ENCODE measurements at places on chromosomes 6 and 20.

GRCh38 chr6:81307651-81308214 lies 444.7 kb downstream of the TENT5A start:
- no peak for DNase-seq

DNA sequence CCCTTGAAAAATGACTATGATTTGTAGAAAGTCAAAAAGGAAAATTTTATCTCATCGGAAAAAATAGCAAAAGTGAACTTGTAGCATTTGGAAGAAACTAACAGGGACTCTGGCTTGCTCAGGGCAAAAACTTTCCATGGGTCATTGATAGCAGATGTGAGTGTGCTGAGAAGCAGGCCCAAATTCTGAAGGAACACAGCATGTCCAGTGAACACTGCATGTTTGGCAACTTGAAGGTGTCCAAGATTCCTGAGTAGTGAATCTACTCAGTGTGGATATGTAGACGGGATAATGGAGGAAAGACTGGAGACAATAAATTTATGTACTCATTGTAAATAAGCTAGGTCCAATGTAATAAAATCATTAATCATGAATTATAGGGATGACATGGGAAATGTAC lies 8.2 kb downstream of the SLC17A2 start:
- no peak for DNase-seq

DNA sequence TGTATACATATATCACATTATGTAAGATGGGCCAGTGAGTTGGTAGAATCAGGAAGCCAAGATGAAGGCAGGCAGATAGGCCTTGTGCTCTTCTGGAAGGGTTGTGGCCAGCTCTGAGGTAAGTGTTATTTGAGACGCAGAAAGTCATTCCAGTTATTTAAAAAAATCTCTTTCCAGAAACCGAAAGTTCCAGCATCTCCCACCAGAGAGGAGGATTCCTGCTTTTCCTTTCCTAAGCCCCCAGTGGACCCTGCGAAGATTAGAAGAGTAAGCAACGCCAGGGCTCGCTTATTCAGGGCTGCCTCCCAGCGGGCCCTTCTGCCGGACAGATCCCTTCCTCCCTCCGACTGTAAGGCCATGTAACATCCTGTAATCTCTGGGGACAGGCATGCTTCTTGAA lies 20.4 kb downstream of the ARMC2 start:
- DNase-seq: no peak

DNA sequence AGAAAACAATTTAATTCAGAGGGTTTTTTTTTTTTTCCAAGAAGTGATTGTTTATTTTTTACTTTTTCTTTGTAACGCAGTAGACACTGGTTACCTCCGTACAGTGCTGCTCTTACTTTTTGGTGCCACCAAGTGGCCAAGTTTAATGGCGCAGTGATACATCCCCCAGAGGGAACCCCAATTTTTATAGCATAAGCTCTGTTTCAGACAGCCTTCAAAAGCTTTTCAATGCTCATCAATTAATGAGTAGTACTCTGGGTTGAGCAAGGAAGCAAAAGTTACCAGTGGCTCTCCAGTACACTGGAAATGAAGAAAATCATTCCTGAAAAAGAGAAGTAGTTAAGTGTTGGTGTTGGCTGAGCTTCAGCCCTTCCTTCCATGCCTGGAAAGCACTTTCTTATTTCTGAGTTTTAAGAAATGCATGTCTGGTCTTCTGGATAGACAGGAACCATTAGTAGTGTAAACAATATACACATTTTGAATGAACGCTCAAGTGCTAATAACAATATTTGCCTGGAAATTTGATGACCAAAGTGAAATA lies 129.1 kb upstream of the SMLR1 start:
- peak; percentile 50 for DNase-seq

DNA sequence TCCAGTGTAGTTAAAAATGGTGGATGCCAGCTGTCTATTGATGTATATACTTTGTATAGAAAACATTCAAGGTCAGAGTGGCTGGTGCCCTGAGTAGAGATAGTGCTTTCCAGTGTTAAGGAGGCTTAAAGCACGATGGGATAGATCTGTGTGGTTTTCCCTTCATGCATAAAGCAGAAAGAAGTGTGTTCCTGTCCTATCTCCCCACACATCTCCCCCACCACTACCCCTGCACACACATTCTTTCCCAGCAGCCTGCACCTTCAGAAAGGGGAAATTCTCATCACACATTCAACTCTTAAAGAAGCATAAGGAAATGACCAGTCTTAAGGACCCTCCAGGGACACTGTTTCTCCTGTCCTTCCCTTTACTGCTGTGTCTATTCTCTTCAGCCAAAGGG lies 221.7 kb upstream of the TAB2 start:
- DNase-seq: no peak

DNA sequence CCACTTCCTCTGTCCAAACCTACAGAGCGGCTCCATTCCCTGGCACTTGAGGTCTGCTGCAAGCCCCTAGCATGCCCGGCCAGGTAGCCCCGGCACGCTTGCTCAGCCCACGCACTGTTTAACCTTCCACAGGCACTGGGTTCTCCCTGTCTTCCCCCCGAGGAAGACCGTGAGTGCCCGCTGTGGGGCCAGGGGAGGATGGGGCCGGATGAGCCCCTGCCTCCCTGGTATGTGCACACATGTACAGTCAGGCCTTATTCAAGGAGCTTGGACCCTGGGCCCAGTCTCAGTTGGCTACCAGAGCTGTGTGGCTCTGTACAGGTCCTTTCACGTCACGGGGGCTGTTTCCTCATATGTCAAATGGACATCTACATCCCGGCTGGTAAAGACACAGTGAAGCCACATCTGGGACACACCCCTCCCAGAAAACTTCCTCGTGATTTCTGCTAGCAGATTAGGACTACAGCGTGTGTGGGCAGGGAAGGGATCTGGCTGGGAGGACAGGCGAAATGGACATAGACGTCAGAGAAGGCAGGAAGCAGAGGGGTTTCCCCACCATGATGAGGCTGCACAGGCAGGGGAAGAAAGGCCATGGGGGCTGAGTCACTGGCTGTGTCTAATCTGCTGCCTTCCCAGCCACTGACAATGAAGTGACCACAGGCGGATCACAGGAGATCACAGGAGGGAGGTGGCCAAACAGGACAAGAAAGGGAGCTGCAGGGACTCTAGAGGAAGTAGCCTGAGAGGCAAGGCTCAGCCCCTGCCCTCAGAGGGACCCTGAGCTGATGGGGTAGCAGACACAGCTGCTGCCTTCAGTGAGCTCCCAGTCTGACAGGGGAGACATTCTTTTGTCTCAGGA lies 62.9 kb downstream of the MRPL14 start:
- DNase-seq: no peak
